Effector memory CD4-positive, alpha-beta T cell (primary cell): ENCODE measurements at places on chromosomes 3 and 15.

GRCh38 chr3:183252973-183253527 lies at the start of gene B3GNT5:
Gene B3GNT5, plus strand, starts transcription at chr3:183253253. Its CDS starts 16,546 bp downstream, at chr3:183269799.
- no peak for DNase-seq

DNA sequence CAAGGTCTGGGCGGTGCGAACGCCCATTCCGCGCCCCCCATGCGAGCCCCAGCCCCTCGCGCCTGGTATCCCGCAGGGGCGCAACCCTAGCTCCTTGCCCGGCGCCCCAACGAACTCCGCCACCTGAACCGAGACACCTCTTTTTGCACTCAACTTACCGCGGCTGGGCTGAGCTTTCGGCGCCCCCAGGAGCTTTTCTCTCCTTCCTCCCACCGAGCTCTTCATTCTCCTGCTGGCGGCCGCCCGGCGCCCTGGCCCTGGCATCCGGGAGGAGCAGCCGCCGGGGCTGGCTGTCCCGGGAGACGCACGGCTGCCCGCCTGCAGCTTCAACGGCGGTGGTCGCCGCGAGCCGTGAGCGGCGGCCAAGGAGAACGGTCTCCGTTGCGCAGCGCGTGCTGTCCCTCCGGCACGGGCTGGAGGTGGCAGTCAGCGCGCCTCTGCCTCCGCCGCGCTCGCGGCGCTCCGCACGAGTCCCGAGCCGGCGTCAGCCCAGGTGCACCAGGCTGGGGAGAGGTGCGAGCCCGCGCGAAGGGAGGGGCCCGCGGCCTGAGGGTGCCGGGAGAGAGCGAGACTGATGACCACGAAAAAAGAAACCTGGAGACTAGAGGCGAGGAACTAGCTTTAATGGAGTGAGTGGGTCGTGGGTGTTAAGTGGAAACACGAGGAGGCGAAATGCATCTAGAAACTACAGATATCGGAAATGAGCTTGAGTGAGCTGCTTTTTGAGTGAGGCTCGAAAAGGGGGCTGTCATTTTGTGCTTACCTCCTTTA lies 621.5 kb upstream of the ZNF385D start:
- DNase-seq, result no peak

DNA sequence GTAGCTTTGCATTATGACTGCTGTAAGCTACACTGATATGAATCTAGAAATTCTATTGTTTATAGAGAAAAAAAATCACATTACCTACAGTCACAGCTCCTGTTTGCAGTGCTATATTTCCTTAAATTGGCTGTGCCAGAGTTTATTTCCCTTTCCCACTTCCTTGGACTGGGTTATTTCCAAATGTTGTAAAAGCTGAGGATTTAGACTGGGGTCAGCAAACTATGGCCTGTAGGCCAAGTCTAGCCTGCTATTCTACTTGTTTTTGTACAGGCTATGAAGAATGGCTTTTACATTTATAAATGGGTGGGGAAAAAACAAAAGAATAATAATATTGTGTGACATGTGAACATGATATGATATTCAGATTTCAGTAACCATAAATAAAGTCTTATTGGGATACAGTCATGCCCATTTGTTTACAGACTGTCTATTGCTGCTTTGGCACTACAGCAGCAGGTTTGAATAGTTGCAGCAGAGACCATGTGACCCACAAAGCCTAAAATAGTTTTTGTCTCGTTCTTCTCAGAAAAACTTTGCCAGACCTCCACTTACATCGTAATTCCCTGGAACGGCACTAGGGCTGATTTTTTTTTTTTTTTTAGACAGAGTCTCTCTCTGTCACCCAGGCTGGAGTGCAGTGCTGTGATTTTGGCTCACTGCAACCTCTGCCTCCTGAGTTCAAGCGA lies 7.8 kb downstream of the GLDN start:
- DNase-seq, result no peak

- no peak for DNase-seq
Observed at GRCh38 chr3:147038481-147038880, 367.9 kb downstream of the ZIC4 start.

DNA sequence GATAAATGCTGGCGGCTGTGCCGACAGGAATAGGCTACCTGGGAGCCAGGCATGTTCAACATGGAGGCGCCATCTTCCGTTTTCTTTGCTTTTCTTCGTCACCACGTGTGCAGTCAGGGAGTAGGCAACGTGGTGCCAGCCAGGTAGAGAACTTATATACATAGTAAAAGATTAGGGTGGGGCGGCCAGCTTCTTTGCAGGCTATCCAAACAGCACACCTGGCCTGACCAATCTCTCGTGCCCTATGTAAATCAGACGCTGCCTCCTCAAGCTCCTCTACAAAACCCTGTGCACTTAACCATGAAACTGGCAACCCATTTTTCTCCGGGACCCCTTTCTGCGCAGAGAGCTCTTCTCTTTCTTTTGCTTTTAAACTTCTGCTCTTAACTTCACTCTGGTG lies 28.6 kb upstream of the OR5K4 start:
- no peak for DNase-seq

DNA sequence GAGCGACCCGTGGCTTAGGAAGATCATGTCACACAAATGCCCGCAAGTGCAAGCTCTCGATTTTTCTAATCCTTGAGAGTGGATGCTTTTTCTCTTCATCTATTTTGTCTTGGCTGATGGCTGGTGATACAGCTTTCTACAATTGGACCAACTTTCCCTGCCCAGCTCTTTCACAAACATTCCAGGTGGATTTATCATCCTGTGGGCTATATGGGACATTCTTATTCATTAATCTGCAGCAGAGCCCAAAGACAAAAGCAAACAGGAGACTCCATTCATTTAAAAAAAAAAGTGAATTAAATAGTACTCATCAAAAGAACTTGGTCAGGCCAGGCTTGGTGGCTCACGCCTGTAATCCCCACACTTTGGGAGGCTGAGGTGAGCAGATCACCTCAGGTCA lies 14.2 kb upstream of the TSEN2 start:
- no peak for DNase-seq

DNA sequence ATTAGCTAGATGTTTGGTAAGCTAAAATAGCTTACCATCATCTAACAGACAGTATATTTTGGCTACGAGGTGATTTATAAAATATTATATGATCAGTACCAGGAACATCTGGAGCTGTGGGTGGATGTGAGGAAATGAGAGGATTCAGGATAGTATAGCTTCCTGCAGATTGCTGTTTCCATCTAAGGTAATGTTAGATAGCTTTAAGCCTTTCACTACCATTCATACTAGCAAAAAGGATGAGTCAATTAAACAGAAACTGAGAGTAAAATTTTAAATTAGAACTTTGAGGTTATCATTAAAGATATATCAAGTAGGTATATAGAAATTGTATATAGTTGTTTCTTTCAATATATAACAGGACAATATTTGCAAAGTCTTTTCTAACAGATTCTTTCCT lies 8.0 kb downstream of the ZBTB20 start:
- no peak for DNase-seq

DNA sequence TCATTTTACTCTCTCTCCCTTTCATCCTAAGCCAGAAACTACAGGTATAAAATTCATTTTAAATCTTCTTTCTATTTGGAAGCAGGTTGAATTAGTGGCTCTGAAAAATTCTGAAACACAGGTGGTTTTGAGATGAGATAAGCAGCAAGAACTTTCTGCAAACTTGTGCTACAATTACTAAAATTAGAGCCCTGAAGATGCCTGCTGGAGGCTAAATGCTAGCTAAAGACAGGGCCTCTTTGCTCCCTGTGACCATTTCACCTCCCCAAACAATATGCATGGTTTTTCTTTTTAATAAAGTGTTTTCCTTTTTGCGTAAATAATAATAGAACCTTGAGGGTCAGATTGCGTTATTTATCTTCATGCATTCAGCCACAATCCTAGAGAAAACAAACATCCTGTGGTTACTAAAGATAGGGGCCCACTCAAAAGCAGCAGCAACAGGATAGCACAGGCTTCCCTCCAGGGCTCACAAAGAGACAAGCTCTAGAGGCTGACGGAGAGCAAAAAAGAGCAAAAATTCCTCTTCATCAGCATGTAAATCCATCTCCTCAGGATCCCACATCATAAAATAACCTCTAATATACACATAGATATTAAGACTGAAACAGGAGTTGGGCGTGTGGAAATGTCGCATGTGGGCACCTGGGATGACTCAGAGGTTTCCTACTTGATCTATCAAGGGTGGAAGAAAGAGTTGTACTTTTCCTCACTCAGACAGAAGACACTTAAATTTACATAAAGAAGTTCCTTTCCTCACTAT lies 26.5 kb upstream of the CP start:
- DNase-seq, result no peak

- no peak for DNase-seq
Observed at GRCh38 chr3:149382101-149382467, 4.6 kb upstream of the TM4SF1 start.

DNA sequence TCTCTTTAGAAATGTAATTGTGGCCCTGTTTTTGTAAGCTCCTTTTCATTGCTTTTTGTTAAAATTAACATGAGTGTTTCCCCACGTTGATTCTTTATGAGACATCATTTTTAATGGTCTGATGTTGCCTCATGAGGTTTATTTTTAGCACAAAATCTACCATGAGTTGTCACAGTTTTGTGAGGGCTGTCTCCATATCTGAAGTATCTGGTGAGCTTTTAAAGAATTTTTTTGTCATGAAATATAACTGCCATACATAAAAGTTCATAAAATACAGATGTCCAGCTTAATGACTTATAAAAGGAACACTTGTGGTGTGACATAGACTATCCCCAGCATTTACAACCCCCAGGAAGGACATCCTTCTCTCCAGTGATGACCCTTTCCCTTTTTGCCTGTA lies 34.3 kb upstream of the CEMIP start:
- no peak for DNase-seq

GRCh38 chr3:182092662-182093262 lies 381.0 kb downstream of the SOX2 start:
- DNase-seq, result no peak

GRCh38 chr15:91409387-91409786 lies 309.3 kb downstream of the SV2B start:
- no peak for DNase-seq

GRCh38 chr3:10193692-10194327 lies 29.1 kb downstream of the IRAK2 start:
- DNase-seq, result no peak

- no peak for DNase-seq
Observed at GRCh38 chr15:89836267-89837133, 21.8 kb upstream of the ANPEP start.

- no peak for DNase-seq
Observed at GRCh38 chr15:58854593-58854992, 78.9 kb downstream of the SLTM start.

DNA sequence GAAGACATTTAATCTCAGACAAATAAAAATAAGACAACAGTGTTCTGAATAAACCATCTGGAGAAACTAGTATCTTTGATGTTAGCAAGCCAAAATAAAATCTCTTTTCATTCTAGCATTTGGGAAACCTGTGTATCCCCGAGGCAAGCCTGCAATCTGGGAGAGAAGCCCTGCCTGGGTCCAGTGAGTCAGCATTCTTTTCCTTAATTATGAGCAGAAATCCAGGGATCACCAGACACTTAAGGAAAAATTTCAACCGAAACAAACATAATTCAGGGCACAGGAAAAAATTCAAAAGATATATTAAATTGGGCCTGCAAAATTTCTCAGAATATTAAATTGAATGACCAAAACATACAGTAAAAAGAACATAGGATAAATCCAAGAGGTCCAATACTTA lies 4.2 kb downstream of the NCBP2 start:
- DNase-seq, result no peak

- DNase-seq, result no peak
Observed at GRCh38 chr15:45773149-45773548, 138.3 kb downstream of the SQOR start.

DNA sequence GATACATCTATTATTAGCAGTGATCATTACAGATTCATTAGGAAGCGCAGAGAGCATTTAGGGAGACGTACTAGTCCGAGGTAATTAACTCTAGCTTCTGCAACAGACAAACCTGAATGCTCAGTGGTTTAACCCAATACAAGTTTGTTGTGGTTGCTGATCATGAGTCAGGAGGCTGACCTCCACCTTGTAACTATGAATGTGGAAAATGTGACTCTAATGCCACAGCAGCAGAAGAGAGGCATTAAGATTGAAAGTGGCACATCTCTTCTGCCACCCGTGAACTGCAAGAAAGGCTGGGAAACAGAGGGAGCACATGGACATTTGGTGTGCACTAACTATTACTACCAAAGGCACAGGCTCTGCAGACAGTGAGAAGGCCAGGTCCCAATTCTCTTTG lies 71.2 kb upstream of the C3orf80 start:
- no peak for DNase-seq

- DNase-seq, result no peak
Observed at GRCh38 chr15:83549623-83550022, 102.5 kb downstream of the SH3GL3 start.

GRCh38 chr3:88000853-88001252 lies 58.0 kb downstream of the CGGBP1 start:
- DNase-seq, result no peak

DNA sequence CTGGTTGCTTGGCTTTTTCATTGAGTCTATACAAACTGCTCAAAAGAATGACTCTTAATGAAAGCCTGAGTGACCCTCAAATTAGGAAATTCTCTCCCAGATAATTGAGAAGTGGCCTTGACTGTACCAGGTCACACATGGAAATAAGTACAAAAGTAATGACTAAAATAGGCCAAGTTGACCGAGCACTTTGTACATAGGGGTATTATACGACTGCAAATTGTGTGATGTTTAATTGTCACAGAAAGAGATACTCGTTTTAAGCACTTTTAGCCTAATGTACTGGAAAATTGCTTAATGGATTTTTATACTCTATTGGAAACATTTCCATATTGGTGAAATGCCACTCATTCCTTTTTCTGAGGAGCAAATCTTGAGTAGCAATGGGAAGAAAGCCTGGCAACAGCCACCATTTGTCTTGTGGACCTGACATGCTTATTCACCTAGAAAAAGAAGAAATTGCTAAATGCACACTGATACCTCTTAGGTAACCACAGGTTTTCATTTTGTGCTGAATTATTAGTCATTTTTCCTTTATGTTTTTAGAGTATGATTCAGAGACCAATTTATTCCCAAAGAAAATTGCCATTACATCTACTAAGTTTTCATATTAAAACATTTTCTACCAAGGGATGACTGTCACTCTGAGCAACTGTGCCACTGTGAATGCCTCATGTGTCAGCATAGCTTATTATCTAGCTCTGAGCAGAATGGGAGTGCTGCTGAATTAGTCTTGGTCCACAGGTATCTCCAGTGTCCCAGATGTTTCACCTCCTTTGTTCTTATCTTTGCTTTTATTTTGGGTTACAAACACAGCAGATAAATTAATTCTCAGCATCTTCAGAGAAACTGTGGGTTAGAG lies 8.9 kb upstream of the PXK start:
- no peak for DNase-seq

DNA sequence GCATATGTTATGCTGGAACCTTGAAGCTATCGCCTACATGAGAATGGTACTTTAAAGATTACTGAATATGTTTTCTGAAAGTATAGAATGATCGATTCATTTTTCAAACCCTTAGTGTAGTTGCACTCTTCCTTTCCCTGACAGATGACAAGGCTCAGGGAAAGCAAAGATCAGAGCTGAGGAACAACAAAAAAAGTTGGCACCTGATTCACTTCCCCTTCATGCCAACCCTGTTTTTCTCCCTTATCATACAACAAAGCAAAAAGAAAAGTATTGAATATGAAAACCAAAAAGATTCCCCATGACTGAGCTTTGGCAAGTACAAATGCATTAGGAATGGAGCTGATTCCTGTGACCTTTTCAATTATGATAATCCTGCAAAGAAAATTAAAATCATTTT lies 1012.7 kb downstream of the FHIT start:
- no peak for DNase-seq
